ENCODE measurements at places on chromosomes 16 and 17. TPM values are rescaled to one million over a fixed set of nuclear protein-coding genes. Genes with fewer than 3 reads are reported as not detected.

Gene C17orf67
- 1.5 TPM for total RNA-seq

Gene TP53TG3C
- not detected for total RNA-seq

Gene YPEL2
- total RNA-seq = 0.63 TPM

Gene NPIPA3
- total RNA-seq = 0.70 TPM

Gene MT1M
- 0.80 TPM for total RNA-seq

Gene TMIGD1
- not detected for total RNA-seq

Gene OR1F1
- not detected for total RNA-seq

Gene RNF222
- total RNA-seq = not detected

Gene TRIM72
- total RNA-seq = 0.44 TPM

Gene SLC52A1
- total RNA-seq = 0.10 TPM

Gene PSMD12
- 27.5 TPM for total RNA-seq

All from H7 (cell line).